Esophagus squamous epithelium (tissue), 5 donors: ENCODE measurements at places on chromosomes 2 and 18. TPM values are rescaled to one million over a fixed set of nuclear protein-coding genes. Genes with fewer than 3 reads are reported as not detected.

- no peak for DNase-seq
- H3K4me1 ChIP-seq = peaks cover 28% of the 10 kb centered on the region
- H3K27ac ChIP-seq = no peak overlapping the region
- no peaks in the 10 kb centered on the region for H3K36me3 ChIP-seq
- H3K4me3 ChIP-seq = no peak overlapping the region
These were observed 281.2 kb upstream of the PARD3B start for GRCh38 chr2:204264085-204264553.

GRCh38 chr2:78465707-78466106 is 559.8 kb upstream of the REG3G start:
- H3K27me3 ChIP-seq = no peaks in the 10 kb centered on the region
- H3K4me1 ChIP-seq = no peaks in the 10 kb centered on the region

DNA sequence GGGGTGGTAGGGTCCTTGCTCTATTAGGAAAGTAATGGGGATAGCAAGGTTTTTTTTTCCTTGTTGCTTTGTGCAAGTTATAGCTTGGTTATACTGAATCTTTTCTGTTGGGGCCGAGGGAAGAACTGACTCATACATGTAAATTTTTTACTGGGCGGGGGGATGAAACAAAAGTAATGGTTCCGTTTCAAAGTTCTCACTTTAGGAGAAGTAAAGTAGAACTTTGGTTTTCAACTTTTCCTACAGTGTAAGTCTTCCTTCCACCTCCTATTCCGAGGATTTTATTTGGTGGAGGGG is 1.1 kb downstream of the AFTPH start:
- peak overlapping the region; percentile 97 for H3K4me3 ChIP-seq
- no peaks in the 10 kb centered on the region for H3K27me3 ChIP-seq
- no peaks in the 10 kb centered on the region for H3K36me3 ChIP-seq
- DNase-seq = no peak

DNA sequence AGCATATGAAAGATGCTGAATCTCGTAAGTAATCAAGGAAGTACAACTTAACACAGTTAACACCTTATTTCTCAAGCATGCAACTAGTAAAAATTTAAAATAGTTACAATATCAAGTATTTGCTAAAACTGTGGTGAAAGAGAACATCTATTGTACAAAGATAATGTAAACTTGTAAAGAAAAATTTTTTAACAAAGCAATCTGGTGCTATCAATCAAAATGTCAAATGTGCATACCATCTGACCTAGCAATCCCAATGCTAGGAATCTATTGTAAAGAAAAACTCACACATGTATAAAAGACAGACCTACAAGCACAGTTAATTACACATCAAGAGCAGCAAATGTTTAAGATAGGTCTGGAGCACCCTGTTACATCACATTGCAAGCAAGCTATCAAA is 90.1 kb downstream of the SLC66A3 start:
- no peak overlapping the region for H3K27ac ChIP-seq
- H3K4me3 ChIP-seq = no peak overlapping the region
- no peaks in the 10 kb centered on the region for H3K27me3 ChIP-seq

GRCh38 chr2:113976277-113976928 is 86.5 kb downstream of the ACTR3 start:
- no peak for DNase-seq
- no peak overlapping the region for H3K4me3 ChIP-seq
- no peak overlapping the region for H3K27ac ChIP-seq
- H3K4me1 ChIP-seq = no peaks in the 10 kb centered on the region

GRCh38 chr18:10054366-10054765 is 140.6 kb downstream of the VAPA start:
- no peak for DNase-seq
- no peak overlapping the region for H3K4me3 ChIP-seq
- H3K27ac ChIP-seq = no peak overlapping the region

DNA sequence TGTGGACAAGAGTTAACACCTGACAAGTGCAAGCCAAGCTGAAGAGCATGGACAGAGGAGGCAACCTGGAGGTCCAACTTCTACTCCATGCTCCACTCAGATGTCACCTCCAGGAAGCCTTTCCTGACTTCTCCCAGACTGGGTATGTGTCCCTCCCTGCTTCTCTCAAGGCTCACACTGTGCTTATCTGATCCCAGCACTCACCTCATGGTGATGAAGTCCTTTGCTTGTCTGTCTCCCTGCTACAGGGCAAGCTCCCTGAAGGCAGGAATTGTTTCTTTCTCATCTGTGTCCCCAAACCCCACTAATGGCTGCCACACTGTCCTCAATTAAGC is 2.7 kb upstream of the SLC30A3 start:
- no peak for DNase-seq
- H3K27ac ChIP-seq = no peak overlapping the region
- peaks cover 26% of the 10 kb centered on the region for H3K27me3 ChIP-seq
- no peak overlapping the region for H3K4me3 ChIP-seq
- H3K4me1 ChIP-seq = peaks cover 41% of the 10 kb centered on the region

DNA sequence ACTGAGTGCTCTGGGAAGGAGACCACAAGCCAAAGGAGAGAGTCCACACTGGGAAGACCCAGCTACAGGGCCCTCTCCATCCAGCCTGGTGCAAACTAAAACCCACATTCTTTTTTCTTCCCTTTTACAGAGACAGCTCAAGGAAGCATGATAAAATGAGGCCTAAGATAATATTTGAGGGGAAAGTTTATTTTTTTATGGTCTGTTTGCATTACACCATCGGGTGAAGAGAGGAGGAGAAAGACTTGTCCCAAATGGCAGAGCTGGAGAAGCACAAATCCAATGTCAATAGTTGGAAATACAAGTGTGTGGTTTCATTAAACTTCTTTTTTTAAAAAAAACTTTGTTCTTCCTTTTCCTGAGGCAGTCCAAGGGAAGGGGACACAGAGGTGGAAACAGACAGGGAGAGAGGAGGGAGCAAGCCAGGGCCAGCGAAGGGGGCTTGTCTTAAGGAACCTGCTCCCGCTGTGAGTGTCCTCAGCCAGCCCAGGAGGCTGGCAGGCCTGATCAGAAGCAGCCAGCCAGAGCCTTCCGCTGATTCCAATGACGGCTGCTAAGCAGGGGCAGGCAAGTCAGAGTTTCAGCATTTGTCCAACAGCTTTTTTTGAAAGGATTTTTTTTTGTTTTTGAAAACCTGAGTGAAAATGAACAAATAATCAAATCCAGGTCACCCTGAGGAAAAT is 203.8 kb upstream of the SIX2 start:
- H3K4me1 ChIP-seq = no peaks in the 10 kb centered on the region
- no peaks in the 10 kb centered on the region for H3K36me3 ChIP-seq
- DNase-seq = no peak
- no peak overlapping the region for H3K27ac ChIP-seq
- no peaks in the 10 kb centered on the region for H3K27me3 ChIP-seq
- no peak overlapping the region for H3K4me3 ChIP-seq

- H3K36me3 ChIP-seq = no peaks in the 10 kb centered on the region
- H3K4me1 ChIP-seq = no peaks in the 10 kb centered on the region
- H3K4me3 ChIP-seq = no peak overlapping the region
- no peaks in the 10 kb centered on the region for H3K27me3 ChIP-seq
- H3K27ac ChIP-seq = no peak overlapping the region
- no peak for DNase-seq
These were observed 830.1 kb upstream of the ZEB2 start for GRCh38 chr2:145350011-145350410.

DNA sequence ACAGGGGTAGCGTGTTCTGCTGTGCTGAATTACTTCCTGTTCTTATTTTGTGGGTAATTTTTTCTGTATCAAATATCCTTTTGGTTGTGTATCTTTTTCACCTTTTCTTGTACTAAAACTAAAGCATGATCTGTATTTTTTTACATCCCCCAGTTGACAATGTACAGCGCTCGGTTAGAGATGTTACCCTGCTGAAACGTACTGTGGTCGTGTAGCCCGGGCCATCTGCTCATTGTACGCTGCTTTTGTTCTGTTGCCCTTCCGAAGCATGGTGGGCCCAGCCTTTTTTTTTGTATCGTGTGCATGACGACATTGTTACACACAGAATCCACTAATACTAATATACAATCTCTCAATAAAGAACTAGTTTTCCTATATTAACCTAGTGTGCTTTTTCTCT is 233.1 kb downstream of the HAUS1 start:
- H3K36me3 ChIP-seq = no peaks in the 10 kb centered on the region
- no peak for DNase-seq

- H3K4me1 ChIP-seq = no peaks in the 10 kb centered on the region
- H3K36me3 ChIP-seq = no peaks in the 10 kb centered on the region
- DNase-seq = no peak
- no peaks in the 10 kb centered on the region for H3K27me3 ChIP-seq
- no peak overlapping the region for H3K27ac ChIP-seq
- no peak overlapping the region for H3K4me3 ChIP-seq
These were observed 44.9 kb downstream of the LINC00305 start for GRCh38 chr18:64103986-64104385.

DNA sequence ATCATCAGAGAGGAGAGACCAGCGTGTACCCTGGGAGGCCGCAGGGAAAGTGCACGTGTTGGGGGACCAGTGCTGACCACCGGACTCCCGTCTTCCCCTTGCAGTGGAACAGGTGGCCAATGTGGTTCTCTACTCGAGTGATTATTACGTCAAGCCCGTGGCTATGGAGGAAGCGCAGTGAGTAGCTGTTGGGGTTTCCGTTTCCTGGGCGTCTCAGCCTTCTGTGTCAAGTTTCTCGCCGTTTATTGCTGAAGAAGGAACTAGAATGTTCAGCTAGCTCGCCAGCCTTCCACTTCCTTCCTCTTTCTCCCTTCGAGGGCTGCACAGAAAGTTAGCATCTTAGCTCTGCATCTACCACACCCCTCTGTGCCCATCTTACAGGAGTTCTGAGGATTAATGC is 22.8 kb upstream of the DGKD start:
- H3K36me3 ChIP-seq = no peaks in the 10 kb centered on the region
- H3K4me3 ChIP-seq = no peak overlapping the region

- no peak for DNase-seq
- H3K27me3 ChIP-seq = no peaks in the 10 kb centered on the region
- H3K4me3 ChIP-seq = no peak overlapping the region
- H3K4me1 ChIP-seq = no peaks in the 10 kb centered on the region
- H3K36me3 ChIP-seq = no peaks in the 10 kb centered on the region
These were observed 309.6 kb upstream of the TRIB2 start for GRCh38 chr2:12407160-12407559.

GRCh38 chr2:128491692-128492244 is 173.1 kb upstream of the HS6ST1 start:
- no peaks in the 10 kb centered on the region for H3K27me3 ChIP-seq
- H3K27ac ChIP-seq = no peak overlapping the region
- H3K4me1 ChIP-seq = peaks cover 24% of the 10 kb centered on the region
- no peak for DNase-seq

GRCh38 chr2:1611886-1612285 is 132.4 kb downstream of the PXDN start:
- H3K4me1 ChIP-seq = no peaks in the 10 kb centered on the region
- H3K27ac ChIP-seq = no peak overlapping the region
- no peak overlapping the region for H3K4me3 ChIP-seq
- no peaks in the 10 kb centered on the region for H3K36me3 ChIP-seq
- peaks cover 13% of the 10 kb centered on the region for H3K27me3 ChIP-seq

DNA sequence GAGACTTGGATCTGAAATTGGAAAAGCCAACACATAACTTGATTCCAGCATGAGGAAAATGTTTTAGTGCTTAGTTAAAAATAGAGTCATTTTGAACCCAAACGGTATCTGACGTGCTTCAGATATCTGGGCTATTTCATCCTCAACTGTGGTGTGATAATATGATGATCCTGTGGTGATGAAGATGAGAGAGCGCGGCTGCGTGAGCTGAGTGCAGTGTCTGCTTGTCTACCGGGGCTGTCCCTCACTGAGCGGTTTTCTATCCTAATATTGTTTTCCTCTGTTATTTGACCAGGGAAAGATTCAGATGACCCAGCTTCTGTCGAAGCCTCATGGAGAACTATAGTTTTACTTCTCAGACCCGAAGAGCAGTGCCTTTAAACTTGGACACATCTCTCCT is 5.8 kb downstream of the TWIST2 start:
- DNase-seq = no peak
- H3K4me1 ChIP-seq = no peaks in the 10 kb centered on the region
- peak overlapping the region; percentile 61 for H3K27ac ChIP-seq
- H3K36me3 ChIP-seq = no peaks in the 10 kb centered on the region

DNA sequence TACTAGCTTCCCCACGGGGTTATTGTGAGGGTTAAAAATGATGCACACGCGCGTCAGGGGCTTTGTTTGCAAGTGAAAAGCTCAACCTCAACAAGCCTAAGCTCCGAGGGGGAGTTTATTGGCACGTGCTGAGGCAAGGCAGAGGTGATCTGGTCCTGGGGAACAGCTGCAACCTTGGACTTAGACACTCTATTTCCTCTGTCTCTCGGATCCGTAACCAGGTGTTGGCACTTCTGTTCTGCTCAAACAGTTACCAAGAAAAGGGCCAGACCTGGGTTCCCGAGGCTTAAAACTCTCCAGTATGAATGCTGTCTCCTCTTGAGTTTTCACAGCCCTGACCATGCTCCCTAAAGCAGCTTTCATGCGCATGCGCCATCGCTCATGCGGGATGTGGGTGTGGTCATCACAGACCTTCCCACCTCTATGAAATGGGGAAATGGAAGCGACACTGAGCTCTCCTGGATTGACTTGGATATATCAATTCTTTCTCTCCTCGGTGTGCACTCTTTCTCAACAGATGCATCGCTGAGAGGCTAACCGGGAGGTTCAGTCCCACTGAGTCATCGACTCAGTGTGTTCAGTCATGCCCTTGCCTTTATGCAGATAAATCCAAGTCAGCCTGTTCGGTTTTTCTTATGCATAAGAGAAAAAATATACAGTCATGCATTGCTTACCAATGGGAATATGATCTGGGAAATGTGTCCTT is 19.9 kb upstream of the RAB31 start:
- H3K36me3 ChIP-seq = no peaks in the 10 kb centered on the region
- H3K27ac ChIP-seq = peak overlapping the region; percentile 75
- H3K4me1 ChIP-seq = peaks cover 41% of the 10 kb centered on the region
- no peak for DNase-seq

STARD6 gene
- total RNA-seq = not detected

PAX8 gene
- total RNA-seq = 7.6 TPM

PDCD1 gene
- 2.5 TPM for total RNA-seq

SEH1L gene
- 21.9 TPM for total RNA-seq

DOK6 gene
- 0.88 TPM for total RNA-seq

IL1R2 gene
- total RNA-seq = 24.1 TPM

ARHGAP15 gene
- total RNA-seq = 1.7 TPM

IL1F10 gene
- total RNA-seq = 0.53 TPM

PLB1 gene
- 6.5 TPM for total RNA-seq
